CD4-positive, alpha-beta T cell treated with Interleukin-4 for 1 hour (primary cell): ENCODE measurements at places on chromosomes 7 and 10.

GRCh38 chr7:25117226-25118047 lies 7.6 kb downstream of the CYCS start:
- DNase-seq = peak; percentile 15

DNA sequence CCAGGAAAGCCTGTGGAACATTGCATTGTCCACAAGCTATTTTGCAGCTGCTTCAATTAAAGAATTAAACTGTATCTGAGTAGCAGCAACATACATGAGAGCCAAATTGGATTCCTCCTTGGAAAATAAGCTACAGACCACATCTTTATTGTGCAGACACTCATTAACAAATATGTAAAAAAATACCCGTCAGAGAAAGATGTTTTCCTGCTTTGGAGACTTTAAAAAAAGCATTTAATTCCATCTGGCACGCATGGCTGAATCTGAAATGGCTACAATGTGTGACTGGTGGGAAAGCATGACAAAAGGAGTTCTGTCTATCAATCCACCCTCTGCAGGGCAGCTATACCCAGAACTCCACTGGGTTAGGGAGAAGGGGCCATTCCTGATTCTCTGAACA lies 73.1 kb upstream of the HPS1 start:
- DNase-seq = no peak

- DNase-seq = no peak
These were observed 34.8 kb upstream of the HNRNPH3 start for GRCh38 chr10:68296843-68297663.

DNA sequence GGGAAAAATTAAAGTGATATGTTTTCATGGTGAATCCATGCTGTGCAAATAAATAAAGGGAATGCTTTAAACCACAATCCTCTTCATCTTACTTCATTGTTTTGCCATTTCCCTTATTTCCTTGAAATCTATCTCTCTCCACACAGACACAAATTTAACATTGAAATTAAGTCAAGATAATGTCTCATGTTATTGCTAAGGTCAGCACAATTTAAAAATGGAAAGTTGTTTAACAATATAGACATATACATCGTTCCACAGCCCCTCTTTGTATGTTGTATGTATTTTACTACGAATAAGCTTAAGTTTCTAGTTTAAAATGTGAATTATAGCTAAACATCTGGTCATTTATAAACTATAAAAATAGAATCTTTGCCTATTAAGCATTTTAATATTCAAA lies 256.9 kb downstream of the PLXDC2 start:
- DNase-seq = no peak

GRCh38 chr10:77664008-77664407 lies 26.4 kb upstream of the KCNMA1 start:
- no peak for DNase-seq
